Stimulated activated CD8-positive, alpha-beta memory T cell treated with anti-CD3 and anti-CD28 coated beads, Interleukin-4, amount 100 ng/mL, for 1 hour (primary cell): ENCODE measurements at places on chromosomes 7 and 10.

- DNase-seq, result no peak
Observed at GRCh38 chr10:24935504-24936292, 16.7 kb downstream of the PRTFDC1 start.

- DNase-seq, result no peak
Observed at GRCh38 chr7:5652829-5653228, 128.6 kb downstream of the RNF216 start.

DNA sequence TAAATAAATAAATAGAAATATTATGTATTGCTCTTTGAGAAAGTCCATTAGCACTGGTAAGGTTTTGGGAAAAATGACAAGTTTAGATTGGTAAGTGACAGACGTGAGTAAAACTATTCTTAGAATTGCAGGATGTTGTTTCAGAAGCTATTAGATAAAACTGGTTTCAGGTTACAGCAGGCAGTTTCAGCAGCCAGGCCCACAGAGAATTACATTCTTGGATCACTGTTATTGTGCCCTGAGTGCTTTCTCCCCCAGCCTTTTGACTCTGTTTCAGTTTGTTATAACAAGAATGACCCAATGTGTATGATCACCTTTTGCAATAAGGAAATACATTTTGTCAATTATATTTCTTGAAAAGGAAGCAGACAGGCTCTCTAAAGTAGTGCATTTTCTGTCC, 86.5 kb downstream of the DKK1 start:
- no peak for DNase-seq

GRCh38 chr7:64494912-64495461, 67.9 kb downstream of the ZNF680 start:
- DNase-seq, result no peak

GRCh38 chr7:14787551-14787950, 115.0 kb downstream of the DGKB start:
- DNase-seq, result no peak

DNA sequence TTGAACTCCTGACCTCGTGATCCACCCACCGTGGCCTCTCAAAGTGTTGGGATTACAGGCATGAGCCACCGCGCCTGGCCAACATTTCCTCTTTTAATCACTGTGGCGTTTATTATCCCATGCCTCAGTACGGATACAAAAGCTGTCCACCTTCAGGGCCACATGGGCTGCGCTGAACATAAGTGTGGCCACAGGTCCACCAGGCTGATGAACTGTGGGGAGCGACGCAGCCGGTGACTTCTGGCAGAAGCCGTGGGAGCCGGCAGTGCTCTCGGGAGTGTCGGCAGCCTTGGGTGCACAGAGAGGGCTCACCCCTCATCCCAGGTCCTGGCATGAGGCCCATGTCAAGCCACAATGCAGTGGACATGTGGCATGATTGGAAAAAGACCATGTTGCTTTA, 223.6 kb downstream of the TNS3 start:
- DNase-seq, result no peak

- DNase-seq, result peak; percentile 23
Observed at GRCh38 chr7:73606801-73607691, 17.3 kb downstream of the MLXIPL start.

DNA sequence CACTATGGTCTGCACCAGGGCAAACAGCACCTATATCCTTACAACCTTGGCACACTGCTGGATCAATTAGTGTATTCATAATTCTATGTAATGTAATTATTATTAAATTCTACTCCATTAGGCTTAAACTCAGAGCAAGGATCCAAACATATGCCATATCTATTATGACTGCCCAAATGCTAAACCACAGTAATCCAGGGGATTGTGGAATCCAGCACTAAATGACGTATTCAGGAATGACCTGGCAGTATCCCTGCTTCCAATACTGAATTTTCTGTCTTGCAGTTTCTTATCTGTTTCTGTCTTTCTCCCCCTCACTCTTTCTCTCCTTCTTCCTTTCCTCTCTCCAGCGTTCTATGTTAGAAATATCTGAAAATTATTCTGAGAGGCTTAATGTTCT, 16.5 kb upstream of the UBE2D1 start:
- no peak for DNase-seq

DNA sequence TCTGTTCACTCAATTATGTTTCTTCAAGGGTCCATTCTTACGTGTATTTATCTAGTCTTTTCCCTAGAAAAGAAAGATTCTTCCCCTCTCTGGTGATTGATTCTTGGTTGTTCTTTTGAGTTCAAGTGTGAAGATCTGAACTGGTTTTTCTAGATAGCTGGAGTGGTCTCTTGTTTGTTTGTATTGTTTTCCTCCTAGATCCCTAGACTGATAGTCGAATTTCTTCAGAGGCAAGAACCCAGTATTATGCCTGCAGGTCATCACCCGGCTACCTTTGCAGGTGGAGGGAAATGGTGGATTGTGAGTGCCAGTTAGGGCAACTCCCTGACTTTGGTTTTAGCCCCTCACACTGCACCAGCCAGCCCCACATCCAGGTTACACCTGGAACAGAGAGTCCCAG, 2.2 kb upstream of the RSU1 start:
- no peak for DNase-seq

- DNase-seq, result peak; percentile 25
Observed at GRCh38 chr10:24952707-24953645, 570 bp upstream of the PRTFDC1 start.

- no peak for DNase-seq
Observed at GRCh38 chr10:71660313-71660712, 59.3 kb downstream of the C10orf105 start.

DNA sequence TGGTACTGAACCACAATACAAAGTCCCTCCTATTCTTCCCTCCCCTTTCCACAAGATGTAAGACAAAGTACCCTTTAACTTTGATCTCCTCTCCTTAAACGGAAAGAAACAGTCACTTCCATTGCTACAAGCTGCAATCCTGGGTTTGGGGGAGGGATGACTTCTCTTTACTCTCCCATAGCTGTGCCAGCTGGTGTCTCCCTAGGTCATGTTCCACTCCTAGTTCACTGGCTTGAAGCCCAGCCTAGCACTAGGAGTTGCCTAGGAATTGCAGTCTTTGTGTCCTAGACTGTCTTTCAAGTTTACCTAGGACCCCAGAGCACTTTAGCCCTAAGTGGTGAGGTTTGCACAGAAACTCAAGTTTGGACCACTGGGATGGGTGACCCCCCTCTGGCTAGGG, 311.1 kb downstream of the HPSE2 start:
- no peak for DNase-seq

DNA sequence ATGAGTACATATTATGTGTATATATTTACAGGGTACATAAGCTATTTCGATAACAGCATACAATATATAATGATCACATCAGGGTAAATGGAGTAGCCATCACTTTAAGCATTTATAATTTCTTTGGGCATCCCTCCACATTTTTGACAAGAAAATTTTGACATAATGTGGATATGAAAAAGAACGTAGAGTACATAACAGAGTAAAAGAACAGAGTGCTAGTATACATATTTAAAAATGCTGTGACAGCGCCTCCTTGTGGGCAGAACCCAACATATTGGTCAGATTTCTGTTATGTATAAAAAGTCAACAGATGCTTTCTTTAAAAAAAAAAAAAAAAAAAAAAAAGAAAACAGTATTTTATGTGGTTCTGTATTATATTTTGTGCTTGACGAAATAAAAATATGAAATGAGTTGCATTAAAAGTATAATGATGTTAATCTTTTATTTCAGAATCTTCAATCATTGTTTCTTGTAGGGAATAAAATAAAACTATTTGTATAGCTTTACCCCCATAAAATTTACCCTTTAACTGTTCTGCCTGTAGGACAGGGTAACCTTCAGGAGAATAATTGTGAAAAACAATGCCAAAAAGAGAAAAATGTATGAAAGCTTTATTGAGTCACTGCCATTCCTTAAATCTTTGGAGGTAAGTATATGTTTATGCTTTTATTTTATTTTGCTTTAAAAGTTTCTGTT, 18.3 kb upstream of the HBP1 start:
- peak; percentile 60 for DNase-seq

DNA sequence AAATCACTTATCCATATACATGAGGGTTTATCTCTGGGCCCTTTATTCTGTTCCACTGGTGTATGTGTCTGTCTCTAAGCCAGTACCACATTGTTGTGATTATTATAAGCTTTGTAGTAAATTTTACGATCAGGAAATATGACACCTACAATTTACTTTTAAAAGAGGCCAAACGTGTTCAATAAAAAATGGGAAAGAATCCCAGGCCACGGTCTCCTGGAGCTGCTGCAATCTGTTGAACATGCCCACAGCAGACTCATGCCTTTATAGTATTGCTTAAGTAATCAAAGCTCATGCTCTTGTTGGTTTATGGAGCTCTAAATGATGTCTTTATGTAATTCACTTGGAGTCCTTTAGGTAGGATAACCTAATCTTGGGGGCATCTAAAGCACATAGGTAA, 273.0 kb downstream of the ZMYND11 start:
- no peak for DNase-seq

GRCh38 chr10:6141296-6142151, 52.7 kb downstream of the RBM17 start:
- no peak for DNase-seq

- no peak for DNase-seq
Observed at GRCh38 chr7:142523821-142524460, 225.3 kb upstream of the PRSS1 start.

DNA sequence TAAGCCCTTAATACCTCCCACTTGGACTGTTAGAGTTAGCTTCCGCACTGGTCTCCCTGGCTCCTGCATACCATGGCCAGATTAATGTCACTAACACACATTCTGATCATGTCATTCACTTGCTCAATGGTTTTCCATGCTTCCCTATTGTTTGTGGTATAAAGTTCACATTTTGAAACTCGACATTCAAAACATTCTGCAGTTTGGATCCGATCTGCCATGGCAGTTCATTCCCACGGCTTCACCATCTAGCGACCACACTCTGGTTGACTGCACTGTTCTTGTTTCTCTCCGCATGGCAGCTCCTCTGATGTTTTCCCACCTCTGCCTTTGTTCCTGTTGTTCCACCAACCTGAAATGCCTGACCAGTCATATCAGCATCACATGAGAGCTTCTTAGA, 87.4 kb upstream of the WAC start:
- DNase-seq, result no peak

DNA sequence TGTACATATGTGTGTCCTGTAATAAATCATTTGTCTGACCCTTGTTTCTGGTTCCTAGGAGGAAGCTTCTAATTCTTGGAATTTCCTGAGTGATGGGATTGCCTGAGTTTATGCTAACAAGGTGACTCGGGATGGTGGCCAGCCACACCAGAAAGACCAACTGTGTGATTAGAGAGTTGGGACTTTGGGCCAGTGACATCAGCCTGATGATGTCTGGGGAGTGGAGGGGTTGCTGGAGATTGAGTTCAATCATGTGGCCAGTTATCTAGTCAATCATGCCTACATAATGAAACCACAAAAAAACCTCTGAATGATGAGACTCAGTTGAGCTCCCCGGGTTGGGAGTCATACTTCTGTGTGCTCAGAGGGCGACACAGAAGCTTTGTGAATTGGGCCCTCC, 23.5 kb upstream of the CARD11 start:
- no peak for DNase-seq

DNA sequence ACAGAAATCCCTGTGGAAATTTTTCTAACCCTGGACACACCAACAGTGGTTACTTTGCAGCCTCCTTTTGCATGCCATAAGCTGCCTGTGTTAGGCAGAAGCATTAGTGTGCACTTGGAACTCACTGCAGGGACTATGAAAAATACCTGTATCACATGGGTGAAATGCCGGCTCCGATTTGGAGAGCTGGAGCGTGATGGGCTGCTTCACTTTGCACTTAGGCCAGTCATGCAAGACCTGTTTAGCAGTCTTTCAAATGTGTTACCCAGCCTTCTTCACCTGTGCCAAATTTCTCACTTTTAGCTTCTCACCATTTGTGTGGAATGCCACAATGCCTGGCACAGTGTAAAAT, 11.3 kb downstream of the NCOA4 start:
- DNase-seq, result no peak

DNA sequence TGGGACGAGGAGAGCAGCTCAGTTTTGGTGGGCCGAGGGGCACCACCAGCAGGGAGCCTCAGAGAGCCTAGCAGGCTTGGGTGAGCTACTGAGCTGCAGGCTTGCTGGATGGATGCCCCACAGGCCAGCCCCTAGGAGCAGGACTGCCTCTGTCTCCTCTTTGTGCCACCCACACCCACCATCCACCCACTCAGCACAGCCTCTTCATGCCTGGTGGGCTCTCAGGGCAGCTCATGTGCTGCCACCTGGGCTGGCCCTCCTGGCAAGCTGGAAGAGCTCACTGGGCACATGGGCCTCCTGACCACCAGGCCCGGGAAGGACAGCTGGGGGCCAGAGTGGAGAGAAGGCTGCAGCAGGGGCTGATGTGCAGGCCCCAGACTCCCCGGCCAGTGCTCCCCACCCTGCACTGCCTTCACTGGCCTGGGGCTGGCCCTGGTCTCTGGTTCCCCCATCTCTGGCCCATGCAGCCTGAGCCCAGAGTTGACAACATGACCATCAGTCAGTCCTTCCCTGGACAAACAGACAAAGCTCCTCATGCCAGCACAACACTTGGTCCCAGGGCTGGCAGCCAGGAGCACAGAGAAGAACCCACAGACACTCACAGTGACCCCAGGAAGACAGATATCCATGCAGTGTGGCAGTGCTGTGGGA, 8.2 kb downstream of the RASGEF1A start:
- no peak for DNase-seq

DNA sequence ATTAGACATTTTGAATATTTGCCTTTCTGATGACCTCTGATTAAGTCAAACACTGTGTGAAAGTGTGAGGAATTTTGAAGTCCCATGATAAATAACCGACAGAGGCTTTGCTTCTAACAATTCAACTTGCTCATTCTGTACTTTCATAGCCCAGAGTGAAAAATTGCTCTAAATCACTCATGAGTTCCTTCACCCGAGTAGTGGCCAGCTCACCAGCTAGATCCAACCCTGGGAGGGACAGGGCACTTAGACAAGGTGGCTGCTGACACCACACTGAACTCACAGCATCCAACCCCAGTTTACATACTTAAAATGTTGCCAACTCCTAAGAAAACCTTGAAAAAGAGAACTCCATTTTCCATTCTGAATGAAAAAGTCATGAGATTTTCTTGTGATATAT, 80.0 kb upstream of the LYZL1 start:
- DNase-seq, result no peak

DNA sequence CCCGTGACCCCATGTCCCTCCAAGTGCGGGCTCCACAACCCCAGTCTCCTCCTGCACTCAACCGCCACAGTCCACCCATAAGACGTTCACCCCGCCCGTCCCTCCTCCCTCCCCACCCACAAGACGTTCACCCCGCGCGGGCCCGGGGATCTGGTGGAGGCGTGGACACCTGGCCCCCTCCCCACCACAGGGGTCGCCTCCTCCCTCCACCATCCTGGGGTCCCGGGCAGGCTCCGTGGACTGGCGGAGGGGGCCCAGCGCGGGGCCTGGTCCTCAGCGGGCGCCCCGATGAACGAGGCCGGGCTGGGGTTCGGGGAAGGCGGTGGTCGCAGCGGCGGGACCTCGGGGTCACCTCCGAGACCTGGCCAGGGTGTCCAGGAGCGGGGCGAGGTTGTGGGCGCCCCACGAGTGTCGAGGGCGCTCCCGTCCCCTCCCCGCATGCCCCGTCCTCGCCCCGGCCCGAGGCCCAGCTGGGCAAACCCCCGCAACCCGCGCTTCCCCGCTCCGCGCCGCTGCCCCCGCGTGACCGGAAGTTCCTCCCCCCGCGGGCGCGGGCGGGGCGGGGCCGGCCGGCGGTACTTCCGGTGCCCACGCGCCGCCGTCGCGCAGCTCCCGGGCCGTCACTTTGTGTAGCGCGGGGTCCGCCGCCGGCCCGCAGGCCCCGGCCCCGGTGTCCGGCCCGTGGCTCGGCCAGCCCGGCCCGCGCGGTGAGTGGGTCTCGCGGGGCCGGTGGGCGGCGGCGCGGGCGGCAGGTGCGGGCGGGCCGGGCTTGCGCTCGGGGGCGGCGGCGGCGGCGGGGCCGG, at the start of gene ZNF316:
ZNF316 (plus strand) TSS at position 578 of the 803 bp plus-strand sequence. CDS start 5,092 bp downstream, outside the sequence.
- peak; percentile 37 for DNase-seq

- DNase-seq, result no peak
Observed at GRCh38 chr10:131174651-131175540, 136.6 kb downstream of the TCERG1L start.
